ENCODE measurements at places on chromosomes 1 and 21. TPM values are rescaled to one million over a fixed set of nuclear protein-coding genes. Genes with fewer than 3 reads are reported as not detected.

The NBPF4 gene
- total RNA-seq, result not detected

The MIXL1 gene
- total RNA-seq, result not detected

DNA sequence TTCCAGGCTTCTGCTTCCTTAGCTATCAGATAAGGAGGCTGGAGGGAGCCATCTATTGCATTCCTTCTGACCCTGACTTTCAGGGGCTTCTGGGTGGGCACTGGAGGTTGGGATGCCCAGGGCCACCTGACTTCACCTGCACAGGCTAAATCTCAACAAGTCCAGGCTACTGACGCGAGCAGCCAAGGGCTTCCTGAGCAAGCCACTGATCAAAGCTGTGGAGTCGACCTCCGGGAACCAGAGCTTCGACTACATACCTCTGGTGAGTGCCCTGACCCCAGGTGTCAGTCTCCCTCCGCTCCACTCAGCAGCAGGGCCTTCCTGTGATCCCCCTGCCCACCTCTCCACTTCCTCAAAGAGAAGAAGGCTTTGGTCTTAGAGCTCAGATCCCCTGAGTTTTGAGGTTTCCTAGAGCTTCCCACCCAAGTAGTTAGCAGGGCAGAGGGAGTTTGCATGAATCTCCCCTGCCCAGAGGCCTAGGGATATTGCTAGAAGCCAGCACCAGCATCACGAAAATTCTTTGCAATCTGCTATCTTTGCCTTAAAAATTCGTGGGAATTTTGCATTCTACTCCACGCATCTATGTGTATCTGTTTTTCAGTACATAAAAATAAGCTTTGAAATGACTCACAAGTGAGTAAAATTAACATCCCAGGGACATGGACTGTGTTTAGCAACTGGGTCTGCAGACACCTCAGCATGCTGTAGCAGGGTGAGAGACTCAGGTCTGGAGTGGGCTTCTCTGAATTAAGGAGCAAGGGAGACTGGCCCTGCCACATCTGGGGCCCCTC, 61.4 kb downstream of the VWA5B1 start:
- DNase-seq, result no peak

- no peak for DNase-seq
Measured at GRCh38 chr21:14099570-14099969, 111.2 kb downstream of the LIPI start.

DNA sequence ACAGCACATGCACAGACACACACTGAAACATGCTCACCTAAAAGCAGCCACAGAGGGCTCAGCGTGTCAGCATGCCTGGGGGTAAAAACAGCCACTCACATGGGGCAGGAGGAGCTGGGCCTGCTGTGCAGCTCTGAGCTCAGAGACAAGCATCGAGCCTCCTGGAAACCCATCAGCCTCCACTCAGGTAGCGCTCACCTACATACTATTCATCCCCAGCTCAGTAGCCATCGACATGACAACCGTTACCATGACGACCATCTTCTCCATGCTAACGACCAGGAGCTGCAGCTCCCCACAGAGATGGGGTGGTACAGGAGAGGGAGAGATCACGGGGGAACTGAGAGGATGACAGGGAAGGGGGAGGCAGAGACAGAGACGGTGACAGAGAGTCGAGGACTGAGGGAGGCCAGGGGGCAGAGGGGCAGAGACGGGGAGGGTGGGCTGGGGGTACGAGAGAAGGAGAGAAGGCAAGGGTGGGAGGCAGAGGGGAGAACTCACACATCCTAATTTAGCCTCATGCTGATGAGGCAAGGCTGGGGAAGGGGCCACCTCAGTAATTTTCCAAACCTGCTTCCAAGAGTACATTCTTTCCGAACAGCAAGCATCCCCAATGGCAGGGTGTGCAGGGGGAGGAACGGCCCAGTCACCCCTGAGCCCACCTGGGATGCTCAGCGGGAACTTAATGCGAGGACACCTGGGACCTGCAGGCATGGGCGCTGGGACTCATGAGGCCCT, 28.4 kb downstream of the SDC3 start:
- DNase-seq, result no peak

- DNase-seq, result no peak
Measured at GRCh38 chr1:82297139-82297896, 496.6 kb downstream of the ADGRL2 start.

GRCh38 chr1:90821152-90821787, 104.2 kb upstream of the BARHL2 start:
- DNase-seq, result no peak

DNA sequence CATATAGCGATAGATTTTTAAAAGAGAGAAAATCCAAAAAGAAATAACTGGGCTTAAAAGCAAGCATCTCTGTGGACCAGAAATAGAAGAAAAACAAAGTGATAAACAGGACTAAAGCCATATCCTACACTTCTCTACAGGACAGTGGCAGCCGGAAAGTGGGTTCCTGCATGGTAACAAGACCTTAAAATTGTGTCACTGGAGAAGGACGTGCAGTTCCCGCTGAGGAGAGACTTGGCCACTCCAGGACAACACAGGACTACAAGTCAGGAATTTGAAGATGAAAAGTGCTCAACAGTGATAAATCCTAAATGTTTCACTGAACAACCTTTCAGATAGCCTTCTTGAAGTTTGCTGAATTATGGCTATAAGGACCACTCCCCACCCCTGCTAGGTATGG, 1.9 kb upstream of the HLCS start:
- DNase-seq, result no peak

The S100A7A gene
- total RNA-seq, result not detected

The C1orf87 gene
- not detected for total RNA-seq

The AKR1A1 gene
- 45.4 TPM for total RNA-seq

- DNase-seq, result peak; percentile 2
Measured at GRCh38 chr21:43305336-43305665, 121.6 kb downstream of the SIK1 start.

The DNAJC6 gene
- total RNA-seq, result 4.7 TPM

DNA sequence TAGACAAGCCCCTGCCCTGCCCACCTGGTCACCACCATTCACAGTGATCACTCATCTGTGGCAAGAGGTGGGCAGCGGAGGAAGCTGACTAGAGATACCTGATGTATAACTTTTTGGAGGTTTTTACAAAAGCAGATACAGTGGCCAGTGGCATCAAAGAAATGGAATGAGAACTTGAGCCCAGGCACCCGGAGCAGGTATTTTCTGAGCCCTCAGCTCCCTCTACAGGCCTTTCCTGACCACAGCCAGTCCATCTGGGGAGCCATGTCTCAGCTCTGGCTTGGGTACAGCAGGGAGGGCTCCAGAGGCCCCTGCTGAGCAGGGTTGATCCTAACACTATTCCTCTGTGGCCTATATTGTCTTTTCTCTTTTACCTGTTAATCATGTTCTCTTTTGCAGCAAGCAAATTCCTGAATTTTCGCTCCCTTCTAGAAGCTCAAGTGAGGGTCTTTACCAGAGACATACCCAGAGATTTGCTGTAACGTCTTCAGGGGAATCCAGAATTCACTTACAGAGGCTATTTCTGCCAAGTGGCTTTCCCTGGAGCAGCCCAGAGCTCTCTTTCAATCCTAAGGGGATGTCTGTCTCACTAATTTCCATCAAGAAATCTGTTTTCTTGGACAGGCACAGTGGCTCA, 27.3 kb downstream of the GPR157 start:
- DNase-seq, result no peak

DNA sequence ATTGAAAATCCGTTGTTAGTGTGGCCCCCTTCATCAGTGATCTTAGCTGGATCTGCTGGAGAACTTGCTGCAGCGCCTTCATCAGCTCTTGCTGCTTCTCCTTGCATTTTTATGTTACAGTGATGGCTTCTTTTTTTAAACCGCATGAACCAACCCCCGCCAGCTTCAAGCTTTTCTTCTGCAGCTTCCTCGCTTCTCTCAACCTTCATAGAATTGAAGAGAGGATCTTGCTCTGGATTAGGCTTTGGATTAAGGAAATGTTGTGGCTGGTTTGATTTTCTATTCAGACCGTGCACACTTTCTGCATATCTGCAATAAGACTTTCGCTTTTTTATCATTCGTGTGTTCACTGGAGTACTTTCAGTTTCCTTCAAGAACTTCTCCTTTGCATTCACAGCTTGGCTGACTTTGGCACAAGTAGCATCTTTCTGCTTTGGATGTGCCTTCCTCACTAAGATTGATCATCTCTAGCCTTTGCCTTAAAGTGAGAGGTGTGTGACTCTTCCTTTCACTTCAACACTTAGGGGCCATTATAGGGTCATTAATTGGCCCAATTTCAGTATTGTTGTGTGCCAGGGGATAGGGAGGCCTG, 13.1 kb downstream of the RNF187 start:
- no peak for DNase-seq

- no peak for DNase-seq
Measured at GRCh38 chr21:29511096-29511495, 212.4 kb downstream of the BACH1 start.

DNA sequence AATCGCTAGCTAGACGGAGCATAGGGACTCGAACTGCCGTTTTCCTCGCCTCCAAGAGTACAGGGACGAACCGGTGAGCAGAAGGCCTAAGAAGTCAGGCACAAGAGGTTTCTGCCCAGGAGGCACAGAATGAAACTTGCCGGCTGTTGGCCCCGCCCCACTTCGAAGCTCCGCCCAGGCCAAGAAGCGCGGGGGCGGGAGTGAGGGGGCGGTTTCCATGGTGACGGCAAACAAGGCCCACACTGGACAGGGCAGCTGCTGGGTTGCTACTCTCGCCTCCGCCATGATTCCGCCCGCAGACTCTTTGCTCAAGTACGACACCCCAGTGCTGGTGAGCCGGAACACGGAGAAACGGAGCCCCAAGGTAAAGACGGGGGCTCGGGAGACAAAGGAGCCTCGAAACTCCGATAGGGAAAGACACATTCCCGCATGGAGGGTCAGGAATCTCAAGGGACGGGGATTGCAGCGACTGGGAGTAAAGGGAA, at the start of gene DNALI1:
Gene DNALI1, plus strand, starts transcription at position 229 of the 485 bp plus-strand sequence. Its CDS starts 55 bp downstream, at position 284.
- DNase-seq, result peak; percentile 82

DNA sequence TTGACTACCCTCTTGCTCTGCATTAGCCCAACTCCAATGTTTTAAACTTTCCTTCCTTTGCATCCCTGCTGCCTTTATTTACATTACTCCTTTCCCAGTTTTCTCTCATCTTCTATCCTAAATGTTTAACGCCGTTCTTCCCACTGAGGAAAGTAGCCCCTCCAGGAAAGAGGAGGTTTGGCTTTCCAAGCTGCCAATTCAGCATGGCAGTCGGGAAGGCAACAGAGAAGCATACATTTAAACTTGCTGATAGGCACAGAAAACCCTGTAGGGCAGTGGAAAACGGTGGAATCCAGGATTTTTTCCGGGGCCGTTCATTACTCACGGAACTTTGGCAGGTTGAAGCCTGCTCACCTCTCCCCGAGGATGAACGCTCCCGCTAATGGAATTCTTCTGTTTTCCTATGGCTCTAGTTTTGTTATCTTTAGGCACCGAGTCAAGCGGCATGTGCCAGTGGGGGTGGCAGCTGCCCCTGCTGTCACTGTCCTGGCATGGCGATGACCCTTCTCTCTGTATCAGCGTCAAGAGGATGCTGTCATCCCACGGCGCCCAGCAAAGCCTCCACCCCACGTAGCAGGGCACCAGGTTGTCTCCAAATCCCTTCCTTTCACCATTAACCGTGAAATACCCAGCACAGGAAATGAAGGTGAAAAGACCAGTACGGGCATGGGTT, 48.3 kb downstream of the ZBTB18 start:
- no peak for DNase-seq

All from left ventricle myocardium inferior (tissue), 1 donor.